Activated T-helper 1 cell treated with anti-CD3 and anti-CD28 coated beads, Interleukin-12 subunit alpha, Interleukin-12 subunit beta, Interleukin-2, Interleukin-4 antibody, amounts not matched to agents 30 ng/mL and 10 ng/mL and 1 ng/mL, durations not matched to agents 14 hours and 24 hours and 36 hours (primary cell): ENCODE measurements at places on chromosomes 1 and 21.

- no peak for DNase-seq
Observed at GRCh38 chr1:208763971-208764370, 519.8 kb upstream of the PLXNA2 start.

- no peak for DNase-seq
Observed at GRCh38 chr1:156662005-156662799, 15.0 kb downstream of the NES start.

DNA sequence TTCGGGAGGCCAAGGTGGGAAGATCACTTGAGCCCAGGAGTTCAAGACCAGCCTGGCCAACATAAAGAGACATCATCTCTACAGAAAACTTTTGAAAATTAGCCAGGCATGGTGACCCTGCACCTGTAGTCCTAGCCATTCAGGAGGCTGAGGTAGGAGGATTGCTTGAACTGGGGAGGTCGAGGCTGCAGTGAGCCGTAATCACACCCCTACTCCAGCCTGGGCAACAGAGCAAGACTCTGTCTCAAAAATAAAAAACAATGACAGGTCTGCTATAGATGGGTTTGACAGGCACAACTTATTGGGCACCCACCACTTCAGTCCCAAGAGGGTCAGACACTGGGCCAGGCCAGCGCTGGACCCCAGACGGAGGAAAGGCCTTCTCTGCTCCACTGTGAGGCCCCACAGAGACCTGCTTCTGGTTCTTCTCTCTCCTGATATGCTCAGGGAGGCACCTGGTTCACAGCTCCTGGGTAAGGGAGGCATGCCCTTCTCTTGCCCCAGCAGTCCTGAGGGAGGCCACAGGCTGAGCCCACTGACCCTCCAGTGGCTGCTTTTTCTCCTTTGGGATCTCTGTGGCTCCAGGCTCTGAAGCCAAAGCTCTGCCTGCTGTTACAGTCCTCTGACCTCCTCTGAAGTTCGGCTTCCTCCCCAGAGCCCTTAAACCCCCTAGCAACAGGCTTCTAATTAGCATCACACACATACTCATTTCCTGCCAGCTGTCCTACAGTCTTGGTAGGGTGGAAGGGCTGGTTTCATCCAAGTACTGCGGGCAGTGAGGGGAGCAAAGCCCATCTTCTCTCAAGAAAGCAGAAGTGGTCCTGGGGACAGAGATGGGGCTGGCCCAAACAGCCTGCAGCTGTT, 14.4 kb downstream of the S100A16 start:
- DNase-seq = no peak

- peak; percentile 69 for DNase-seq
Observed at GRCh38 chr1:206551986-206552326, 44.6 kb downstream of the RASSF5 start.

DNA sequence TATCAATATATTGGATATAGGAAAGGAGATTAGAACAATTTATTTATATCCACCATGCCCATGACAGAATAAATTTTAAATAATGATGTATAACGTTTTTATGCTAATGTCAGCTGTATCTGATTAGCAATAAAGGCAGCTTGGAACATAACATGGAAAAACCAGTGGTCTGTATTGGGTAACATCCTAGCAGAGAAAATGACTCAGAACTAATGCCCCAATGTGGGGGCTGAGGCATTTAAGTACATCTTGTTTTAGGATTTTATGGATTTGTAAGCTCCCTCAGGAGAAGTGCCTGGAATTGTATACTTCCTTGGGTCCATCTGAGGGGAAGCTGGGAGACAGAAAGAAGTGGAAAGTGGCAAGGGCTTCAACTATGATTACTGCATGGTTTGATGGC, 82.3 kb downstream of the HMCN1 start:
- DNase-seq = no peak

GRCh38 chr1:178938959-178939317, 68.1 kb upstream of the ANGPTL1 start:
- no peak for DNase-seq

GRCh38 chr1:222123111-222123510, 381.2 kb upstream of the DUSP10 start:
- DNase-seq = no peak

DNA sequence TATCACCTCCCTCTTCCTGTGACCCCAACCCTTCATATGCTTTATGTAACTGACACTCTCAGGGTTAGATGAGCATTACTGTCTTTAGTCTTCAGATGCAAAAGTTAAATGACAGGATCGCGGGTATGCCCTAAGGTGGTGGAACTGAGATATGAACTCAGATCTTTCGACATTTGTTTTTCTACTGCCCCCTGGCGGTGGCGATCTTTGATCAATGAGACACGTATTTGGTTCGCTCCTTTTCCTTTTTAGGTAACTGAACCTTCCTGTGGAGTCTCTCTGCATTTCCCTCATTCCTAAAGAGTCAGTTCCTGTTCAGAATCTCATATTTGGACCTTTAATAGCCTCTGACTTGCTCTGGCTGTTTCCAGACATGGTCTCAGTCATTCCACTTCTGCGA, 47.8 kb upstream of the ZP4 start:
- no peak for DNase-seq

- DNase-seq = no peak
Observed at GRCh38 chr1:32988665-32989064, 24.1 kb upstream of the RNF19B start.

DNA sequence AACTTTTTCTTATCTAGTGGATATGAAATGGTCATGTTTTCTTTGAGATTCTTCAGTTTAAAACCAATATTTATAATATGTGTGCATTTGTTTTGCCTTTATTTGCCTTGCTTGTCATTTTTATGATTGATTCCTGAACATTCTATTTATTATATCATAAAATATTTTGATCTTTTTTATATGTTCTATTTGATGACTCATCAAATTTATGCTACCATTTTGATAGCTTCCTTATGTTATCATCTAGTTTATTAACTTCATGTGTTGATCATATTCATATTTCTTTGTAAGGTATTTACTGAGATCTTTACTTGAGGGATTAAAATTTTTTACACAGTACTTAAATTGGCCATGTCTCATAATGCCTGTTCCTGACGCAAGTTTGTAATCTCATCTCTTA, 1650.0 kb downstream of the AMY1C start:
- DNase-seq = no peak

DNA sequence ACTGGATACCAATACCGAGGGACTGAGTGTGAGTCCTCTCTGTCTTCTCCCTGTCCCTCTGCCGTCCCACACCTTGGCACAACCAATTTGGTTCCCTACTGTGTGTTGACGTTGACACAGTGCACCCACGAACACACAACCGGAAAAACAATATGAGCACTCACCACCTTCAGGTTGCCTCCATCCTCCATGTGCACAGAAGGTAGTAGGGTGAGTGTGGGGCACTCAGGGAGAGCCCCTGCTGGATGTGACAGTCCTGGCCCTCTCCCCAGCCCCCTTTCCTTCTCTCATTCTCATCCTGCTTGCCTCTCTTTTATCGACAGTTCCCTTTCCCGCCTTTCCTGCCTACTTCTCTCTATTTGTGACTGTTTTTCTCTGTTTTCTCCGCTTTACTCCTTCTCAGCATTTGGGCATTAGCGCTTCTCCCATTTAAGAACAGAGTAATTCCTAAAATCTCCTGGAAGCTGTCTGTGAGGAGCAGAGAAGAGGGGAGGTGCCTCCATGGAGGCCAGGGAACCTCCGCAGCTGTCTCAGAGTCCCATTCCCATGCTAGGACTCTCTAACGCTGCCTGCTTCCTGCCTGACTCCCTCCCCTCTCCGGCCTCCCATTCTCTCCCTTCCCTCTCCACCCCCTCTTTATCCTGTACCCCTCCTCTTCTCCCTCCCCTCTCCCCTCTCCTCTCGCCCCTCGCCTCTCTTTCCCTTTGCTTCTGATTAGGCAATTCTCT, 16.4 kb downstream of the CADM3 start:
- DNase-seq = no peak

DNA sequence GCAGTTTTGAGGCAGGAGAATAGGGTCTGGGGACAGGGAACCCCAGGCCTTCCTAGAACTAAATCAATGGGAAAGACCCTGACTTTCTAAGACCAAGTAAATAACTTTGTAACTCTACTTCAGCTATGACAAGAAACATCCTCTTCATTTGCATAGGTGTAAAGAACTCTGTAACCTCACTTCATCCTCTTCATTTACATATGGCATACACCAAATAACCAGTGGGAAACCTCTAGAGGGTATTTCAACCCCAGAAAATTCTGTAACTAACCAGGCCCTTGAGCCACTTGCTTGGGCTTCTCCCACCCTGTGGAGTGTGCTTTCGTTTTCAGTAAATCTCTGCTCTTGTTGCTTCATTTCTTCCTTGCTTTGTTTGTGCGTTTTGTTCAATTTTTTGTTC, 495.6 kb downstream of the SIPA1L2 start:
- no peak for DNase-seq

DNA sequence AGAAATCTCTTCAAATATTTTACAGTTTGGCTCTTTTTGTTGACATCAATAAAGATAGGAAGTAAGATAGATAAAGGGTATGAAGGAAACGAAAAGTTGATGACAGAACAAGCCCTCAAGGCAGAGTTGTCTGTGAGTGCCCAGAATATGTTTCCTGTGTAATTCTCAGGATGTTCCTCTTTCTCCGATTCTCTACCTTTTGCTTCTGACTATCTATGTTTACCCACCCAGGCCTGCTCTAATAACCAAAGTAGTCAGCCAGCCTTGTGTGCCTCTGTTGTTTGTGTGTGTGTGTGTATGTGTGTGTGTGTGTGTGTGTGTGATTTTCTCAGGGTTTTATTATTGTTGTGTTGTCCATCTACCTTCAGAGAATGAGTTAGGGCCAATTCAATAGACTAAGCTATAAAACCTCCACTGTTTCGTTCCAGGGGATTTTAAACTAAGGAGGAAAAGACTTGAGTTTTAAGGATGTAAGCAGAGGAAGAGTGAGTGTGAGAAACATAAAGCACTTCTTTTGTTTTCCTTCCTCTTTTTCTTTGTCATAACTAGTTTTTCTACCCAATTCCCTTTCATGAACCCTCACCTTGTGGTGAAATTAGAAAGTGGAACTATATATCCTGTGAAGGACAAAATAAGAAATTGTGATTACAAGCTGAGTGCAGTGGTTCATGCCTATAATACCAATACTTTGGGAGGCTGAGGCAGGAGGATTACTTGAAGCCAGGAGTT, 627.4 kb upstream of the NR5A2 start:
- no peak for DNase-seq

DNA sequence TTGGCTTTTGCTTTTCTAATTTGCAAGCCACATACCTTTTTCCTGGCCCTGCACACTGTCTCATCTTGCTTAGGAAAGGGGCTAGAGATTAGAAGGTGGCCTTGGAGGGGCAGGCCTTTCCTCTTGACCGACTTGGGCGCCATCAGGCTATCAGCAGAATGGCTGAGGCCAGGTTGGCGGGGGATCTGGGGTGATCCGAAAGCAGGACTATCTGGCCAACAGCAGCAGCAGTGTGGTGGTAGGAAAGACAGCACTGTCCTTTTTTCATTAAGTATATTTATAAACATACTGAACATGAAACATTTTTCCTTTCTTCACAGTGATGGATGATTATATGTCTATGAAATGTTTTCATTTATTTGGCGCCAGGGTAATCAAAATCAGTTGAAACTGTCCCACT, 23.5 kb upstream of the RUNX1 start:
- DNase-seq = no peak

DNA sequence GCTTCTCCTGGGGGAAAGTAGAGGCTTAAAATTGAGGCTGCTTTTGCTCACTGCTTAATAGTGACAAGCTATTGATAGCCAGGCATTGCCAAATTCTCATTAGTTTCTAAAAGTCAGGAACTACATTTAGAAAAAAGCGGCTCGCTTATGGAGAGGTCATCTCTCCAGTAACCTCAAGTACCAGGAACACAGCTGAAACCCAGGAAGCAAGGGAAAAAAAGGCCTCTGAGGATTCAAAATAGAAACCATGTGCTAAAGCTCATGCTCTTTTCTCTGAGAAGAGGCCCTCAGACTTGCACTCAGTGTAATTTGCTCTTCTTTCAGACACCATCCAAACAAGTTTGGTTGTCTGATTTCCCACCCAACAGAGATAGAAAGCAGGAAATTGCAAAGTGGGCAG, 261.4 kb upstream of the USP25 start:
- no peak for DNase-seq

DNA sequence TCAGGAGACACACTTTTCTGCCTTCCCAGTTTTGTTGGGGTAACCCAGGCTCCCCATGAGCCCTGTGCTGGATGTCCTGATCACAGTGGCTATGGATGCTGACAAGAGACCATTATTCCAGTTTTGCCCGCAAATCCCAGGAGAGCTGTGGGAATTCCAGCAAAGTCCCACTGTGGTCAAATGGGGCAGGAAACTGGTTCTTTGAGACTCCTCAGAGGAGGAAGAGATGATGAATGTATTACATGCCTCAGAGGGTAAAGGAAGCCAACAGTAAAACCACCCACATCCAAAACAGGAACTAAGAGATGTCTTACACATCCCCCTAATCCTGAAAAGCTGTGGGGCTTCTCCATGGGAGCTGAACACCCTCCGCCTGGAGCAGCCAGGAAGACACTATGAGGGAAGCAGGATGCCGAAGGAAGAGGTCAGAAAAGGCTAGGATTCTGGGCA, 12.8 kb upstream of the MPZL1 start:
- no peak for DNase-seq

DNA sequence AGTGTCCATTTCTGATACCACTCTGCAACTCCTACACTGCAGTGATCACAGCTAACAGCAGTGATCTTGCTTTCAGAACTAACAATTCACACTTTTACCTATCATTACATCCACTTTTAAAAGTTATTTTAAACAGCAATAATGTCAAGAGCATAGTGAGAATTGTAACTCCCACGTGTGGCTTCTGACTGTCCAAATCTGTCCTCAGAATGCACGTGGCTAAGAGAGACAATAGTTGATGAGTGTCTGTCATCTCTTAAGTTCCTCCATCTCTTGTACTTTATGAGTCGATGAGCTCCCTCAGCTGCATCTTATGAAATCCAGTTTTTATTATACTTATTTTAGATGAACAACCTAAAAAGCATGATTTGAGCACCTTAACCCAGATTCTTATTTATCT, 16.5 kb upstream of the CFHR5 start:
- DNase-seq = no peak

DNA sequence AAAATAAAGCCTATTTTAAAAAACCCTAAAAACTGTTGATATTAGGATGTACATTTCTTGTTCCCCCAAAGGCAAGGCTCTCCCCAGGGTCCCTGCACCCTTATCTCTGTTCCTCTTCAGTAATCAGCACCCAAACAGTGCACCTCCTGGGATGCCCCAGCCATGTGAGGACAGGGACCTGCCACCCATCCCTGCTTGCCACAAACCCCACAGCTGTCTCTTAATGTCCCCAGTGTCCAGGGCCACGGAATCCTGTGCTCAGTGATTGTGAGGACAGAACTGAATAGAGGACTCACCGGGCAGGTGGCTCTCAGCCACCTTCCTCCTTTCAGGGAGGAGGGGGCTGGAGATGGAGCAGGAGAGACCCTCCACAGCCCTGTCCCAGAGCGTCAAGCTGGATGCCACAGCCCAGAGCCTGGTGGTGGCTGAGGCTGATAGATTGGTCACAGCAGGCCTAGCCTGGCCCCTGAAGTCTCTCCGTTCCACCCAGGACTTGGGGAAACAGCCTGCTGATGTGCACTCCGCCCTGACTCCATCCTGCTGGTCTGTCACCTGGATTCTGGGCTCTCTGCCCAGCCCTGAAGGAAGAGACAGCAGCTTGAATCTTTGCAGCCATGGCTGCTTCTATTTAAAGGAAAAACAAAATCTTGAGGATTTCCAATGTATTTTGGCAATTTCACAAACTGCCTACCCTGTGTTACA, 23.1 kb downstream of the RNF187 start:
- DNase-seq = no peak
